Gastrocnemius medialis (tissue), 4 donors: ENCODE measurements at places on chromosomes 3 and 15. TPM values are rescaled to one million over a fixed set of nuclear protein-coding genes. Genes with fewer than 3 reads are reported as not detected.

The SNRPN gene
- total RNA-seq = 323 TPM

The IL17RE gene
- total RNA-seq = 0.64 TPM

The LMAN1L gene
- not detected for total RNA-seq

The SNTN gene
- total RNA-seq = not detected

The PLSCR2 gene
- total RNA-seq = not detected

GRCh38 chr3:61887206-61887605 lies 325.8 kb downstream of the PTPRG start:
- no peaks in the 10 kb centered on the region for H3K27me3 ChIP-seq
- DNase-seq = no peak
- H3K4me3 ChIP-seq = no peak overlapping the region
- no peak overlapping the region for H3K27ac ChIP-seq
- H3K36me3 ChIP-seq = no peaks in the 10 kb centered on the region

GRCh38 chr3:65020281-65021160 lies 332.7 kb upstream of the ADAMTS9 start:
- DNase-seq = no peak
- no peak overlapping the region for H3K4me3 ChIP-seq
- H3K27ac ChIP-seq = no peak overlapping the region

- H3K27me3 ChIP-seq = no peaks in the 10 kb centered on the region
- H3K4me3 ChIP-seq = no peak overlapping the region
- peaks cover 6% of the 10 kb centered on the region for H3K4me1 ChIP-seq
- peaks cover 84% of the 10 kb centered on the region for H3K36me3 ChIP-seq
These were observed 10.1 kb downstream of the SRP14 start for GRCh38 chr15:40028853-40029252.

DNA sequence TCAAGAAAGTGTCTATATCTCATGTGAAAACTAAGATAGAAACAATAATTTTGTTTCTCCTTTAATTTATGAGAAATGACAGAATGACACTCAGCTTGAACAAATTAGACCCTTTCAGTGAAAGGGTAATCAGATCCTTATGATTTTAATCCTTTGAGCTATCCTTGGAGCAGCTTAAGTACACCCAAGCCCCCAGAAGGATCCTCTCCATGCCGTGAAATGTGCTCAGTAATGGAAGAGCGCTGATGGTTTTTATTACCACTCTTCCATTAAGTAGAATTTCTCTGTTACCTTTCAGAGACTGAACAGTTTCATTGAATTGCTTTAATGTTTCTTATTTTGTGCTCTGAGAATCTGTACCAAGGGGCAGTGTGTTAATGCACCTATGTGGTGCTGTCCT lies 54.3 kb downstream of the HMG20A start:
- H3K27ac ChIP-seq = no peak overlapping the region
- no peak overlapping the region for H3K4me3 ChIP-seq
- peaks cover 43% of the 10 kb centered on the region for H3K36me3 ChIP-seq
- no peak for DNase-seq

- H3K4me1 ChIP-seq = no peaks in the 10 kb centered on the region
- no peaks in the 10 kb centered on the region for H3K27me3 ChIP-seq
- H3K36me3 ChIP-seq = no peaks in the 10 kb centered on the region
- DNase-seq = no peak
- H3K4me3 ChIP-seq = no peak overlapping the region
These were observed 201.1 kb upstream of the CADPS start for GRCh38 chr3:63076357-63076756.

GRCh38 chr15:74541494-74542165 lies 610 bp downstream of the ARID3B start:
- peak; percentile 7 for DNase-seq
- peak overlapping the region; percentile 81 for H3K27ac ChIP-seq
- no peaks in the 10 kb centered on the region for H3K27me3 ChIP-seq
- peaks cover 30% of the 10 kb centered on the region for H3K4me1 ChIP-seq
- H3K36me3 ChIP-seq = no peaks in the 10 kb centered on the region

DNA sequence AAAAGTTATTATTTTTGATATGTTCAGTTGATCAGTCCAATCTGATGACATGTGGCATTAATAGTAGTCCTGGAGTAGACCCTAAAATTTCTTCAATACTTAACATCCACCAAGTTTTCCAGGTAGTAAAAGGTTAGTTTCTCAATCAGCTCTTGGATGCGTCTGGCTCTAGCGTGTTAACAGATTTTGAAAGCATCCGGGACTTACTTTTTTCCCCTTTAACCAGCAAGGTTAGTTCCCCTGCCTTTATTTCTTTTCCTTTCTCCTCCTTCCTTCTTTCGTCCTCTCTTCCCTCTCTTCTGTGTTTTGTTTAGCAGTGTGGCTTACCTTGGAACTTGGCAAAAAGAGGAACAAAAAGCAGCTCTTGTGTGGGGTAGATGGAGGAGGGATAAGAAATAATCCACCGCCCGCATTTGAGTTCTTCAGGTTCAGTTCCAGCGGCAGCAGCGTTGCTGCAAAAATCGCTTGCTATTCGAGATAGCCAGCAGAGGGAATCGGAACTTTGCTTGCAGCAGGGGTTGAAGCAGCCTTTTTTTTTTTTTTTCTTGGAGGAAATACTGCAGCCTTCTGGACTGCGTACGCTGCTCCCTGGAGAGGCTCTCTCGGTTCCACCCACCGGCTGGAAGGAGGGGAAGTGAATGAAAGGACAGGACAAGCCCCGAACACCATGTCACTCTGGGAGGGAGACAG lies at the start of gene RBMS3:
Gene RBMS3 (plus strand): TSS at position 668 of the 690 bp plus-strand sequence.
- H3K27ac ChIP-seq = peak within 1 kb of the TSS; percentile 88
- DNase-seq = peak; percentile 85
- H3K4me3 ChIP-seq = peak within 1 kb of the TSS; percentile 67
- H3K36me3 ChIP-seq = no peaks in the 10 kb centered on the region
- no peaks in the 10 kb centered on the region for H3K27me3 ChIP-seq

DNA sequence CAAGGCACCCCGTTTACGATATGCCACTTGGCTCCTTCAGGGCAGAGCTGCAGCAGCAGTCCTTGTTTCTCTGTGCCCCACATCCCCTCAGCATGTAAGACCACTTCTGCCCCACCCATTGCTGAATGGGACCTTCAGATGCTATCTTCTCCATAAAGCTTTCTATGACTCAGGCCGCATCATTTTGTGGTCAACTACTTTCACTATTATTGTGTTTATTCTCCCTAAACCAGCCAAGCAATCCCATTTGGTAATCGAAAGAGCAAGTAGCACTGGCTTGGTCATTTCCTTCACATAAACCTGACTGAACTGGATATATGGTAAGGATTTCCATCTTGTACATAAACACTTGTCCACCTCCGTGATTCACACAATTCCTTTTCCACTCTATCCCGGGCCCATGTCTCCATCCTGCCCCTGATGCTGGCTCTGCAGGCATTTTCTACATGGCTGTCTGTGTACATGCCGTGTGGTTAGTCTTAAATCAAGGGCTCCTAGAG lies 25.7 kb downstream of the LIPC start:
- H3K27me3 ChIP-seq = no peaks in the 10 kb centered on the region
- DNase-seq = no peak
- no peaks in the 10 kb centered on the region for H3K36me3 ChIP-seq
- H3K27ac ChIP-seq = peak overlapping the region; percentile 61
- H3K4me1 ChIP-seq = peaks cover 23% of the 10 kb centered on the region
- no peak overlapping the region for H3K4me3 ChIP-seq

- DNase-seq = no peak
- H3K27me3 ChIP-seq = peaks cover 6% of the 10 kb centered on the region
- H3K4me3 ChIP-seq = no peak overlapping the region
These were observed 22.4 kb downstream of the PAQR5 start for GRCh38 chr15:69320977-69321554.

DNA sequence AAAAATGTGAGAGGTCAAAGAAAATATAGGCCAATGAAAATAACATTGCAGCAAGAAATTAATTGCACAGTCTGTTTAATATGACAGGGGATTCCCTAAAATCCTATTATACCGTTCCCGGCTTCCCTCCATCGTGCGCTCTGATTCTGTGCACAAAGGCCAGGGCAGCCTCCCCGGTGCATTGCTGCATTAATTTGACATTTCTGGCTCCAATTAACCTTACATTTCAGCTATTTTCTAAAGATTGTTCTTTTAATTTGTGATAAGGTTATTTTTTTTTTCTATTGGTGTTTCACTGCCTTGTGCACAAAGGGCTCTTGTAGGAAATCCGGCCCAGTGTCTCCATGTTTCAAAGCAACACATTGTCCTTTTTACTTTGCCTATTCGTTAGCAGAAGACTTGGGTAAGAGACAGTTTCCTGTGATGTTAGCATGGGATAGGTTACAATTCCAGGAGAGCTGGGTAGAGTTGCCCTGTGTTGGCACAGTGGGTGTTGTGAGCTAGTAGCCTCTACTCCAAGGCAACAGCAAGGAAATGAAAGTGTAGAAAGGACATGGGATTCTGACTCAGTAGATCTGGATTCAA lies 257.3 kb upstream of the IGF1R start:
- H3K4me3 ChIP-seq = no peak overlapping the region
- no peaks in the 10 kb centered on the region for H3K36me3 ChIP-seq
- no peak overlapping the region for H3K27ac ChIP-seq
- H3K4me1 ChIP-seq = no peaks in the 10 kb centered on the region

DNA sequence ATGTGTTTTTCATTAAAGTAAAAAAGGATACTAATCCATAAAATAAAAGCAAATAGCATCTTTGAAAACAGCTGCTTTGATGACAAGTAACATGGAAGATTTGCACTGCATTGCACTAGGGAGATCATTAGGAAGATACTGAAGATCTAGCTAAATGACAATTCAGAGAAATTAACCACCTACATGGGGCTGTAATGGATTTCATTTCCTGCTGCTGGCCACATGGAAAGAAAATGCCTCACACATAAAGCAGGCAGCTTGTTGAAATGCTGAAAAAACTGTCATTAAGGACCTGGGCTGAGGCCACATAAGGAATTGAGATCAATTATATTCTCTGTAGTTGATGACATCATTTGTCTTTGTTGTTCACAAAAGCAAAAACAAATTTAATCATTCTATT lies 94.1 kb downstream of the PYDC2 start:
- no peak overlapping the region for H3K27ac ChIP-seq
- DNase-seq = no peak
- no peak overlapping the region for H3K4me3 ChIP-seq

DNA sequence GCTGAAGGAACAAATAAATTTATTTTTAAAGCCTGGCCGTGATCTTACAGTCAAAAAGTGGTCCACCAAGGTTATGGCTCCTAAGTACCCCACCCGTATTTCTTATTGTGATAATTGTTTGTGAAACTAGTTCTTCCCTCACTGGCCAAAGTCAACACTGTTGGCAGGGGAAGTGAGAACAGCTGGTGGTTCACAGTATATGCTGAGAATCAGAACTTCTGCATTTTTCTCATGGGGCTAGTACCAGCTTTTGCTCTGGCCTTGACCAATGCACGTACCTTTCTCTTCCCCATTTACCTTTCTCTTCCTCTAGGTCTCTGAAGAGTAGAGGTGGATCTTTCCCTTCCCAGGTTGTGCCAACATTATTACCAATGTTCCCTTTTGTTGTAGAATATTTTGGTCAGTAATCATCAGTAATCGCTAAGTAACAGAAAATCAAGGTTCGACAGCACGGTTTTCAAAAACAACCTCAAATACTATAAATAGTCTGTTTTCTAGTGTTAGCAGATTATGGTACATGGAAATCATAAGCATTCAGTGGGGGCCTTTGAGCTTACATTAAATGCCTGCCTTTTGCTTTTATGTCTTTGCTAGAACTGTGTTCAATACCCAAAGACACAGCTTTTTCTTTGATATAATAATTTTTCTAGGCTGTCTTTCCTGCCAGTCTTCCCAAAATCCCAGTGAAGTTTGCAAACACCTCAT lies 268.0 kb downstream of the LPP start:
- no peaks in the 10 kb centered on the region for H3K27me3 ChIP-seq
- H3K4me3 ChIP-seq = no peak overlapping the region
- no peak for DNase-seq

GRCh38 chr15:100580414-100580813 lies 21.6 kb downstream of the LINS1 start:
- H3K36me3 ChIP-seq = no peaks in the 10 kb centered on the region
- no peak for DNase-seq
- H3K27me3 ChIP-seq = no peaks in the 10 kb centered on the region
- H3K4me1 ChIP-seq = no peaks in the 10 kb centered on the region

GRCh38 chr3:165837058-165837525 lies at the start of gene BCHE:
Gene BCHE (minus strand): TSS chr3:165837423. CDS start chr3:165831033, 6,390 bp downstream.
- no peaks in the 10 kb centered on the region for H3K4me1 ChIP-seq
- H3K27me3 ChIP-seq = no peaks in the 10 kb centered on the region
- peak within 1 kb of the TSS; percentile 30 for H3K4me3 ChIP-seq
- H3K36me3 ChIP-seq = no peaks in the 10 kb centered on the region
